ENCODE measurements at places on chromosomes 11 and 22.

DNA sequence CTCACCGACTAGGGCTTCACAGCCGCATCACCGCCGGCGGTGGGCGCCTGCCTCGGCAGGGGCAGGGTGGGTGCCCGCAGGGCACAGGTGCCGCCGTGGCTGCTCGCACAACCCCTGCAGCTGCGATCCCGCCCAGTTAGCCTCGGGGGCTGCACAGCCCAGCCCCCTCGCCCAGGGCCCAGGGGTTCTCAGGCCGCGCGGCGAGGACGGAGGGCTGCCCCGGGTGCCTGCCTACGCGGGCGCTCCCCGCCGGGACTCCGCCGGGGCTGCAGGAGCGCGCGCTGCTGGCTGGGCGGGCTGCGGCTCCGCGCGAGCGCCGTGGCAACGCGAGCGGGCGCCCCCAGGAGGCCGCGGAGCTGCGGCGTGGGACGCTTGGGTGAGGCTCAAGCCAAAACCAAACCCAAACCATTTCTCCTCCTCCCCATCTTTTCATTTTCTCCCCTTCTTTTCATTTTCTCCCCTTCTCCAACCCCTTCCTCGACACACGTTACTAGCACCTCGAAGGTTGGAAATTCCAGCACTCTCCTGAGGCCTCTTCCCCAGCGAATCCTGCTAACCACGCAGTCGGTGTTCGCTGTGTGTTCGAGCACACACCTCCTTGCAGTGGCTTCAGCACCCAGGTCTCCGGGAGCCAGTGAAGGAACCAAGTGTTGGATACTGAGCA, at the start of gene MICAL3:
Gene MICAL3 (minus strand): TSS at position 286 of the 664 bp plus-strand sequence. CDS start 117,749 bp downstream, outside the sequence.
- peak; percentile 46 for DNase-seq

DNA sequence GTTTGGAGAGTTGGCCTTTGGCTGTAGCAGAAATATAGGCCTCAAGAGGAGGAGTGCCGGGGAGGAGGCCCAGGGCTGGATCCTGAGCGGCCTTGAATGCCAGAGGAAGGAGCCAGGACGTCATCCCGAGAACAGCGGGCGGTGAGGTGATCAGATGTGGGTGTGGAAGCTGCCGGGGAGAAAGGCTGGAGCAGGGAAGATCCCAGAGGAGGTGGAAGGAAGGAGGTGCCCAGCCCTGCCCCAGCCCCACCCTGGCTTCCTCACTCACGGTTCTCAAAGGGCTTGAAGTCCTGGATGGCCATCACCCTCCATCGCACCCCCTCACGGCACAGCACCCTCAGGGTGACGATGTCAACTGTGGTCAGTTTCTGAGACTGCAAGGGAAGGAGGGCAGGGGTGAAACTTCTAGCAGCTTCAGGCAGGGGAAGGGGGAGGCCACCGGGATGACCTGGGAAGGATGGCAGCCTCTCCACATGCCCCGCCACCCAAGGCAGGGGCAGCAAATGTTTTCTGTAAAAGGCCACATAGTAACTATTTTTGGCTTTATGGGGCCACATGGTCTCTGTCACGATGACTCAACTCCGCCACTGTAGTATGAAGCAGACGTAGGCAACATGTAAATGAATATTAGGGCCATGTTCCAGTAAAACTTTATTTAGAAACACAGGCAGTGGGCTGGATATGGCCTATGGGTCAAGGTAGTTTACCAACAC, 10.7 kb downstream of the IL2RB start:
- DNase-seq, result no peak

DNA sequence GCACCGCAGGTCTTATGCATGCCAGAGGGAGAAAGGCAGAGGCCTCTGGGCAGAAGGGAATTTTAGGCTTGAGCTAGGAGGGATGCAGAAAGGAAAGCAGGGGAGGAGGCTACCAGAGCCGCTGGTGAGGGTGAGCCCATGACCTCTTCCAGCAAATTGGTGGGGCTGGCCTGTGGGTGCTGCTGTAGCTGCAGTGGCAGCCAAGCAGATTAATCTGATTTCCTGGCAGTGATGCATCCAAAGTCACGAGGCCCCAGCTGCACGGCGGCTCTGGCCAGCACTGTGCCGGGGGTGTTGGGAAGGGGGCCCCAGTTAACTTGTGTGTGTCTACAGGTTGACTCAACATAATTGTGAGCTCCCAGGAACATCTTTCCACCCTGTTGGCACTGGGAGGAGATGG, 41.4 kb upstream of the B3GAT1 start:
- DNase-seq, result no peak

DNA sequence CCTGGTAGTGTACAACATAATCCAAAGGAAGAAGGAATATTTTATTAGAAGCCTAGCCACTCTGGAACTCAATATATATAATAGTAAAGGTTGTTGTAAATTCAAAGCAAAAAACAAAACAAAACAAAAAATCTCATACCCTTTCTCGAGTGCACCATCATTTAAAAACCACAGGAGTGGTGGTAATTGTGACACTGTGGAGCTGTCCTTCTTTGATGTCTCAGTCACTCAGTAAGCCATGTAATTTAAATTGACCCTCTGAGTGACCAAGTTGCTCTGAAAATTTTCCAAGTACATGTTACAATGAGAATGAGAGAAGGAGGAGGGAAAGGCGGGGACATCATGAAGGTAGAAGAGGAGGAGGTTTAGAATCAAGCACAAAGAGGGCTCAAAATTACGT, 6.6 kb downstream of the PRSS23 start:
- no peak for DNase-seq

GRCh38 chr22:20748731-20749428, 25.0 kb upstream of the SERPIND1 start:
- DNase-seq, result no peak

DNA sequence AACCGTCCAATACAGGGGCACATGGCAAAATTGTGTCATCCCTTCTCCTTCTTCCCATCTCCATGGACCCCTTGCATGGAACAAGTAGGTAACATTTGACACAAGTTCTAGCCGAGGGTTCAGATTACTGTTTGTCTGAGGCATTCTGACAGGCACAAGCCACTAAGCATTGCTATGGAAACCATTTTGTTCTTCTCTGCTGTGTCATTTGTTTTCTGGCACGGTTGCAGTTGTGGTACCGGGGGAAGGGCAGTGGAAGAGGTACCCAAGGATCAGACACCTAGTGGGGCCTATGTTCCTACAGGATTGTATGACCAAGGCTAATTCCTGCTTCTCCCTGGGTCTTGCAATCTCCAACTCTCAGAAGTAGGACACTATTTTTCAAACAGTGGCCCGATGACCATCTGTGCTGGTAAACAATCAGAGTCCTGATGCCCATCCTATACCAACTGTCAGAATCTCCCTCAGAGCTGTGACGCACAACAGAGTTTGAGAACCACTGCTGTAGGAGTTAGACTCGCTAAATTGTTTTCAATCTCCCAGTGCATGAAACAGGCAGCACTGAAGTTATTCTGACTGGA, 69.3 kb downstream of the KCNC1 start:
- no peak for DNase-seq

GRCh38 chr11:68380786-68381622, 68.6 kb downstream of the LRP5 start:
- no peak for DNase-seq

All from activated gamma-delta T cell treated with Interleukin-2 at 50 U/mL for 16 hours (primary cell).